Kidney (tissue), 22 donors: ENCODE measurements at places on chromosomes 2 and 18. TPM values are rescaled to one million over a fixed set of nuclear protein-coding genes. Genes with fewer than 3 reads are reported as not detected.
A peak's percentile ranks its signal among the peaks of the same experiment; 100 is the strongest.

DNA sequence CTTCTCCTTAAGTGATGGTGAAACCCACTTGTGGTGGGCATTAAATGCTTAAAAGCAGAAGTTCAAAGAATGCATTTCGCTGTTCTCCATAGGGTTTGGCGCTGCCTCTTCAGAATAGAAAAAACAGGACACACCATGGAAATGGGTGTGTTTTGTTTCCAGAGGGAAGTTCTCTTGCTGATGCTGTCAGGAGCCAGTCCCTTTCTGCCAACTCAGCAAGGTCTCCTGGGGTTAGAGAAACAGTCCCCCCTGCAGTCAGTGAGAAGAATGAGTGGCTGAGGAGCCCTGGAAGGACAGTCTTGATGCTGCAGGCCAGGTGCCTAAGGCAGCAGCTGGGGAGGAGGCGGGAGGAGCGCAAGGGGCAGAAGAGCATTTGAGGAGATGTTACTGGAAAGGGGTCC, 37.8 kb upstream of the ASAP2 start:
- no peaks in the 10 kb centered on the region for H3K36me3 ChIP-seq
- DNase-seq = no peak
- no peaks in the 10 kb centered on the region for H3K27me3 ChIP-seq
- H3K4me1 ChIP-seq = peaks cover 12% of the 10 kb centered on the region
- no peak overlapping the region for H3K4me3 ChIP-seq

DNA sequence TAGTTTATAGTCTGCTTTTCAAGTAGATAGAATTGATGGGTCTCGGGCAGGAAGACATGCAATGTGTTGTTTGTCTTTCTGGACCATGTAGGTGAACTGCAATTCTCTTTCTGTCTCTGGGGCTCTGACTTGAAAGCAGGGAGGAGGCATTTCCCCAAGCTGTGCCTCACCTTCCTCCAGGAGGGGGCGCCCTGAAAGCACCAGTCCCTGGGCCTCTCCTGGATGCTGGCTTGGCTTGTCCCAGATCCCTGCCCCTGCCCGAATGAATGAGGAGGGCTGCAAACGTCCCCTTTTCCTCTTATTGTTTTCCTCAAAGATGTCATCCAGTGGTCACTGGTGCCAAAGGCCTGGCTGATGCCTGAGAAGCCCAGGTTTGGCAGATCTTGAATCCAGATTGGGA, 270.6 kb downstream of the CELF4 start:
- H3K4me3 ChIP-seq = no peak overlapping the region
- no peaks in the 10 kb centered on the region for H3K27me3 ChIP-seq
- DNase-seq = peak; percentile 28
- no peaks in the 10 kb centered on the region for H3K36me3 ChIP-seq

GYPC gene
- 51.1 TPM for total RNA-seq

- H3K27me3 ChIP-seq = no peaks in the 10 kb centered on the region
- H3K4me1 ChIP-seq = no peaks in the 10 kb centered on the region
- no peaks in the 10 kb centered on the region for H3K36me3 ChIP-seq
Measured at GRCh38 chr2:65199891-65200290, 27.7 kb upstream of the ACTR2 start.

DNA sequence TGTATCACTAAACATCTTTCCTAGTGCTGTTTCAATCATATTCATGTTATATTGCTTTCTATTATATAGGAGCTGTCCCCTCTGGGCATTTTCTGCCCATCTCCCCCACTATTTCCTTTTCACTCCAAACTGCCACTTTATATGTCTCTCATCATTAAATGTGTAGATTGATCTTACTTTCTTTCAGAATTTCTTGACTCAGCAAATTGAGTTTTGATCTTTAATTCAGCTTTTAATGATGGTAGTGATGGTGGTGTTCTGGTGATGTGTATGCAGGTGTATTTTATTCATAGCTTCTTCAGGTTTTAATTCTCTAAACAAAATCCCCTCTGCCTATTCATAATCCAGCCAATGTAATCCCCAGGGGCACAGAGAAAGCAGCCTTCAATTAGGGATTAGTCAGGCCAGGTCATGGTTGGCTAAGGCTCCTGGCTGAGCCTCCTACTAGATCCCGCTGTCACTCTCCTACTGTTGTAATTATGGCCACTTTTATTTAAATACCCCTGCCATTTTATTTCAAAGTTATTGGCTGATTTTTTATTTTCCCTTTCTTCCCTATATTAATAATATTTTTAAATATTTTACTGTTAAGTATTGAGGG, 325.4 kb downstream of the SPAG16 start:
- H3K4me3 ChIP-seq = no peak overlapping the region
- no peaks in the 10 kb centered on the region for H3K4me1 ChIP-seq
- no peak overlapping the region for H3K27ac ChIP-seq
- DNase-seq = no peak

NAPG gene
- total RNA-seq = 39.4 TPM

DNA sequence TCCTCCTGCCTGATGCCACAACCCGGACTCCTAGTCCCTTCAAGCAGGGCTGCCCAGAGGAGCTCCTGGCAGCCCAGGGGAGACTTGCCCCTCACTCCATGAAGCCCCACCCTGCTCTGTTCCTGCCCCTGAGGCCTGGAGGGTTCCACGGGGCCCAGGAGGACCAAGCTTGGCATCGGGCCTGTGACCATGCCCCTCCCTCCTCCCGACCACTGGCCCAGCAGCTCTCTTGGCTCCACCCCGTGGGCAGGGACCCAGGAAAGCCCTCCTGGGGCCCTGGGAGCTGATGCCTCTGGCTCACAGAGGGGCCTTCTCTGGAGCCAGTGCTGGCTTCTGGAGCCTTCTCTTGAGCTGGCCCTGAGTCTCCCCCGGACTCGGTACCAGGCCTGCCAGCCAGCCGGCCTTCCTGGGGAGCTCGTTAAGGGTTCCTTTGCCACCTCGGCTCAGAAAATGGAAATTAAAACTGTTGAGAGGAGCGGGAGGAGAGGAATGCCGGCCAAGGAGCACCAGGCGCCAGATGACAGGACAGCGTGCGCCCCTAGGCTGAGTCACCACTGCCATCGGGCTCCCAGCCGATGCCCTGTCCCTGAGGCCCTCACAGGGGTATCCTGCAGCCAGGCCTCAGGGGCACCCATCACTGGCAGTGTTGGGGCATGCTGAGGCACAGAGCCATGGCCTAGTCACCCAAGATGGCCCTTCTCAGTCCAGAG, 40.6 kb upstream of the SNED1 start:
- no peak overlapping the region for H3K4me3 ChIP-seq
- H3K27ac ChIP-seq = no peak overlapping the region
- H3K4me1 ChIP-seq = peaks cover 7% of the 10 kb centered on the region
- peak; percentile 54 for DNase-seq
- H3K27me3 ChIP-seq = peaks cover 4% of the 10 kb centered on the region
